ENCODE measurements at places on chromosomes 7 and 10.
A peak's percentile ranks its signal among the peaks of the same experiment; 100 is the strongest.

DNA sequence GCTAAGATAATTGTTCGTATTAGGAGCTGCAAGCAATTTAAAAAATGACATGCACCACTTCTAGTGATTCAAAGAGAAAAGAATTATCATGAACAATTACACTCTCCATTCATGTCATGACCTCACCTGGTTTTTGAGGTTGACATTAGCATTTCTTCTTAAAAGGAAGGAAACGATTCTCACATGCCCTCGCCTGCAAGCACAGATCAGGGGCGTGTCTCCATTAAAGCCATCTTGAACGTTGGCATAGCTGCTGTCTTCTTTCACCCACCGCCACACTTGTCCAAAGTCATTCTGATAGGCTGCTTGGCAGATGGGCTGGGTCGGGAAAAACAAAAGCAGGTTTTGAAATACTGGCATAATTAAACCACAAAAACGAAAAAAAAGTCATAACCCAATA is 19.9 kb downstream of the ANKRD22 start:
- no peaks in the 10 kb centered on the region for H3K36me3 ChIP-seq
- H3K27me3 ChIP-seq = no peaks in the 10 kb centered on the region
- H3K4me3 ChIP-seq = no peak overlapping the region
- H3K27ac ChIP-seq = no peak overlapping the region
- DNase-seq = no peak

- DNase-seq = no peak
- peaks cover 44% of the 10 kb centered on the region for H3K27me3 ChIP-seq
- no peaks in the 10 kb centered on the region for H3K4me1 ChIP-seq
- H3K4me3 ChIP-seq = no peak overlapping the region
- H3K27ac ChIP-seq = no peak overlapping the region
- no peaks in the 10 kb centered on the region for H3K36me3 ChIP-seq
These were observed 41.7 kb downstream of the C10orf90 start for GRCh38 chr10:126628746-126629145.

DNA sequence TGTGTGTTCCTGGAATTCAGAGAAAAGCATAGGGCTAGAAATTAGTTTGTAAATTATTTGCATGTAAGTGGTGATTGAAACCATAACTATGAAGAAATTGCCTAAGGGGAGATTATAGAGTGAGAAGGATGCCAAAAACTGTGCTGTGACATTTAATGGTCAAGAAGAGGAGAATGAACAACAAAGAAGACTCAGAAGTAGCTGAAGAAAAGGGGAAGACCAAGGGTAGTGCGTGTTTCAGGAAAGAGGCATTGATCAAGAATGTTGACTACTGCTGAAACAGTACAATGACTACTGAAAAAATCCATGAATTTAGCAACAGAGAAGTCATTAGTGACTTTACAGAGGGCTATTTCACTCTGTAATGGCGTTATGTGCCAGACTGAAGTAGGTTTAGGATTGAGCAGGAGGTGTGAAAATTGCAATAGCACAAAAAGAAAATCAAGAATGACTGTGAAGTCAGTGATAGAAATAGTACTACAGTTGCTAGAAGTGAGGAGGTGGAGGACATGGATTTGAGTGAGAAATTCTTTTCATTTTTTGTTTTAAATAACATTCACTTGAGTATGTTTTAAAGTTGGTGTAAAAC is 28.9 kb upstream of the SAMD9L start:
- peak; percentile 37 for DNase-seq
- H3K27me3 ChIP-seq = peaks cover 25% of the 10 kb centered on the region
- no peaks in the 10 kb centered on the region for H3K36me3 ChIP-seq
- no peaks in the 10 kb centered on the region for H3K4me1 ChIP-seq
- H3K4me3 ChIP-seq = no peak overlapping the region

GRCh38 chr7:100719523-100720278 is 567 bp upstream of the EPO start:
- no peak overlapping the region for H3K27ac ChIP-seq
- no peaks in the 10 kb centered on the region for H3K36me3 ChIP-seq
- H3K27me3 ChIP-seq = peaks cover 27% of the 10 kb centered on the region
- peak; percentile 68 for DNase-seq
- H3K4me3 ChIP-seq = no peak overlapping the region

- H3K4me3 ChIP-seq = no peak overlapping the region
- no peak for DNase-seq
- no peaks in the 10 kb centered on the region for H3K36me3 ChIP-seq
- H3K27ac ChIP-seq = no peak overlapping the region
These were observed 122.7 kb upstream of the TMEM72 start for GRCh38 chr10:44788147-44789129.

GRCh38 chr7:137282043-137282442 is 61.5 kb downstream of the PTN start:
- DNase-seq = no peak
- no peak overlapping the region for H3K27ac ChIP-seq
- no peak overlapping the region for H3K4me3 ChIP-seq

DNA sequence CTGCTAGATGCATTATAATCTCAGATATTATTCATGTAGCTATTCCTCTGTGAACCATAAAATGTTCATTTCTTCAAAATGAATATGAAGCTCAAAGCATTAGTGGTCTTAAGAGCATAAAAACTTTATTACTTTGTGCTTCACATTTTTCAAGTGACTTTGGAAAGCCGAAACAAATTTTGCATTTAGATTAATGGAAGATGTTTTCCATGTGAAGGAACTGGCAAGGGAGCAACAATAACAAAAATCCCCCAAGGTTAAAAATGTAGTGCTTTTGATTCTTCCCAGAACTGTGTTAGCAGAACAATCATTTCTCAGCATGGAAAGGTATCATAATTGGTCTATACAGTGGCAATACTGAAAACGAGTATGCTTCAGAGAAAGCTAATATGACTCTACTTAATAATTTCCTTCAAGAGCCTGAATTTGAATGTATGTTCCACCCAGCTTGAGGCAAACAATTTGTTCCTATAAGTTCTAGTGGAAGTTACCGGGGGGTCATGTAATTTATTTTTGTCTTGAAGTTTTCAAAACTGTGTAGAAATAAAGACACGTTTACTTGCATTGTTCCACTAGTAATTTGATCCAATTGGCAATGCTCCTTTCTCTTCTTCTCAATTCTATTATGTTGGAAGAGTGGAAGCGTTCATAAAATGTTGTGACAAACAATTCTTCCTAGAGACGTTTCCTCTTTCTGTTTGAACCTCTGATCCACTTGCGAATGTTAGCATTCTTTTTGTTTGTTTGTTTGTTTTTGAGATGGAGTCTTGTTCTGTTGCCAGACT is 665.4 kb downstream of the AUTS2 start:
- no peaks in the 10 kb centered on the region for H3K36me3 ChIP-seq
- no peak overlapping the region for H3K27ac ChIP-seq
- no peaks in the 10 kb centered on the region for H3K4me1 ChIP-seq

- H3K27ac ChIP-seq = no peak overlapping the region
- H3K4me3 ChIP-seq = no peak overlapping the region
These were observed 31.5 kb downstream of the NRF1 start for GRCh38 chr7:129642871-129643549.

DNA sequence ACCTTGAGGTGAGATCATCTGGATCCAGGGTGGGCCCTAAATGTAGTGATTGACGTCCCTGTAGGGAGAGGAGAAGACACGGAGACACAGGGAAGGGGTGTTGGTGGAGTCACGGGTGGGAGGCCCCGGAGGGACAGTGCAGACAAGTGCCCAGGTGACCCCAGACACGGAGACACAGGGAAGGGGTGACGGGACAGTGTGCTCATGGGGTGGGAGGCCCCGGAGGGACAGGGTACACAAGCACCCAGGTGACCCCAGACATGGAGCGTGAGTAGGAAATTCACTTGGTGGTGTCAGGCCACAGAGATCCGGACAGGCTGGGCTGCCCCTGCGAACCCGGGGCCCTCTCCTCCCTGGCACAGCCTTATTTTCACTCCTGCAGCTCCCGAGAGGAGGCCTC is 176.9 kb downstream of the PTPRN2 start:
- H3K27me3 ChIP-seq = no peaks in the 10 kb centered on the region
- no peaks in the 10 kb centered on the region for H3K36me3 ChIP-seq
- no peaks in the 10 kb centered on the region for H3K4me1 ChIP-seq
- DNase-seq = no peak

DNA sequence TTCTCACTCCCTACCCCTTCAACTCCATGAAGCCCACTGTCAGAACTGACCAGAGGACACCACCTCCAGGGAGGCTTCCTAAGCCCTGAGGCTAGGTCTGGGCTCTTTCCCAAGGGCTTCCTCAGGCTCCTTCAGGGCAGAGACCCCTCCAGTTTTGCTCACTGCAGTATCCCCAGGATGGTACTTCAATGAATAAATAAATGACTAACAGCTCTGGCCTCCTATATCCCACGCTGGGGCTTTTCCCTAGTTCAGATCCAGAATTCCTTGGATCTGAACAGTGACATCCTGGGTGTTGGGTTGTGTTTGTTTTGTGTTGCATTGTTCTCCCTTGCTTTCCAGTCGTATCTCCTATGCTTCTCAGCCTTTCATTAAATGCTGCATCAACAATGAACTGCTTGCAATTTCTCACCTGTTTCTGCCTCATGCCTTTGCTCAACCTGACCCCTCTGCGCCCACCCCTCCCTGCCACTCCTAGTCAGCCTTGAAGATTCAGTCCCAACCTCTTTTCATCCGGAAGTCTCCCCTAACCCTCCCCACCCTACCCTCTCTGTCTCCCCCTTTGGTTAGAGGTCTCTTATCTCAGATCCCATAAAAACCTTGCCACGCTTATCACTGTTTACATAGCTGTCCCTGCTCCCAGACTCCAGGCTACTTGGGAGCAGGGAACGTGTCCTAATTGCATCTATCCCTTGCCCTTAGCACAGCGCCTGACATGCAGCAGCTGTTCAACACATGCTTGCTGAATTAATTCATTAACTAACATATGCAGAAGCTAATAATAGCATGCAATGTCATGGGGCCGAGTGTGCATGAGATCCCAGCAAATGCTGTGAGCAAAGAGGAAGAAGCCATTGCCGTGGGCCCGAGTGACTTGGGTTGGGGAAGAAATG is 41.7 kb downstream of the PPP1R3C start:
- H3K27ac ChIP-seq = peak overlapping the region; percentile 91
- H3K4me3 ChIP-seq = no peak overlapping the region
- peak; percentile 67 for DNase-seq
- no peaks in the 10 kb centered on the region for H3K27me3 ChIP-seq
- peaks cover 58% of the 10 kb centered on the region for H3K4me1 ChIP-seq

DNA sequence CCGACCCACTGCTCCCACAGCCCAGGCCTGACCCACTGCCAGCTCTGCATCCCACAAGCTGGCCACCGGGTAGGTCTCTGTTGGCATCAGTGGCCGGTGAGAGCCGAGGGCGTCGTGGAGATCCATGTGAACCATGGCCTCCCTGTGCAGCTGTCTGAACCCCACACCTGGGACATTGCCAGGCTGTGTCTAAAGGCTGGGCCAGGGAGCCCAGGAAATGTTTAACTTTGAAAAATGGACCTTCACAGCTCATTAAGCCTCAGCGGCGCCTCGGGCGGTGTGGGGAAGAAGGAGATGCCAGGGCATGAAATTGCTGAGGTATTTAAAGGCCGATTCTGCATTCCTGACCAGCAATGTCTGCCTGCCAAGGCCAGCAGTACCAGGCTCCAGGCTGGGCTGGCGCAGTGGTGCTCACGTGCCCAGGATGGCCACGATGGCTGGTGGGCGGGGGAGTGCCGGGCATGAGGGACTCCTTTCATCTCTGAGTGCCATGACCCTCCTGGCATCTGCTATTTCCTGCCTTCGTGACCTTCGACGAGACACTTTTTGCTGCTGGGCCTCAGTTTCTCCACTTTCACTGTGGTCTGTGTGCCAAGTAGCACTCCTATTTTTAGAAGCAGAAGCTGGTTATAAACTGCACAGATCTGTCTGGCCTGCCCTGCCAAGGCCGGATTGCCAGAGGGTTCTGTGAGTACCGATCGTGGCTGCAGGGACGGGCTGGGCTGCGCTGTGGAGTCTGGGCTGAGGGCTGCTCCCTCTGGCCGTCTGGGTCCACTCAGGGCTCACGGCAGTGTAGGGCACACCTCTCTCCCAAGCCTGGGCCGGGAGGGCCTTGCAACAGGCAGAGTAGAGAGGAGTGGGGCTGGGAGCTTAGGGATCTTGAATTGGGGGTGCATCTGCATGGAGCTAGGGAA is 21.8 kb downstream of the ELFN1 start:
- no peak overlapping the region for H3K4me3 ChIP-seq
- no peak overlapping the region for H3K27ac ChIP-seq
- no peaks in the 10 kb centered on the region for H3K36me3 ChIP-seq
- no peak for DNase-seq
- H3K4me1 ChIP-seq = no peaks in the 10 kb centered on the region

DNA sequence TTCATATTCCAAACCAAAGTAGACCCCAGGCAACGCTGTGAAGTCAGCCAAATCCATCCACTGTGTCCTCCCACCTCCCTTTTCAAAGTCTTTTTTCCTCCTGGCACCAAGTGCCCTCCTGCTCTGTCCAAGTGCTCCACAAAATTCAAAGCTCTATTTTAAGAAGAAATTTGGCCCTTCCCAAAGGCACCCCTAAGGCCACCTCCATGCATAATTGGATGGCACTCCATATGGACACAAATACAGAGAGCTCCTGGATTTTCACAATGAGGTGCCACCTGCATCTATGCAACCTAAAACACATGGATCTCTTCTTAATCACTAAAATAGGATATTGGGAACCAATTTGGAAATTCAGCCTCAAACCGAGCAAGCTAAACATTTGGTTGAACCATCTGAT is 121.6 kb downstream of the RELN start:
- H3K27me3 ChIP-seq = no peaks in the 10 kb centered on the region
- H3K36me3 ChIP-seq = no peaks in the 10 kb centered on the region
- H3K4me3 ChIP-seq = no peak overlapping the region
- no peak for DNase-seq
- no peak overlapping the region for H3K27ac ChIP-seq

DNA sequence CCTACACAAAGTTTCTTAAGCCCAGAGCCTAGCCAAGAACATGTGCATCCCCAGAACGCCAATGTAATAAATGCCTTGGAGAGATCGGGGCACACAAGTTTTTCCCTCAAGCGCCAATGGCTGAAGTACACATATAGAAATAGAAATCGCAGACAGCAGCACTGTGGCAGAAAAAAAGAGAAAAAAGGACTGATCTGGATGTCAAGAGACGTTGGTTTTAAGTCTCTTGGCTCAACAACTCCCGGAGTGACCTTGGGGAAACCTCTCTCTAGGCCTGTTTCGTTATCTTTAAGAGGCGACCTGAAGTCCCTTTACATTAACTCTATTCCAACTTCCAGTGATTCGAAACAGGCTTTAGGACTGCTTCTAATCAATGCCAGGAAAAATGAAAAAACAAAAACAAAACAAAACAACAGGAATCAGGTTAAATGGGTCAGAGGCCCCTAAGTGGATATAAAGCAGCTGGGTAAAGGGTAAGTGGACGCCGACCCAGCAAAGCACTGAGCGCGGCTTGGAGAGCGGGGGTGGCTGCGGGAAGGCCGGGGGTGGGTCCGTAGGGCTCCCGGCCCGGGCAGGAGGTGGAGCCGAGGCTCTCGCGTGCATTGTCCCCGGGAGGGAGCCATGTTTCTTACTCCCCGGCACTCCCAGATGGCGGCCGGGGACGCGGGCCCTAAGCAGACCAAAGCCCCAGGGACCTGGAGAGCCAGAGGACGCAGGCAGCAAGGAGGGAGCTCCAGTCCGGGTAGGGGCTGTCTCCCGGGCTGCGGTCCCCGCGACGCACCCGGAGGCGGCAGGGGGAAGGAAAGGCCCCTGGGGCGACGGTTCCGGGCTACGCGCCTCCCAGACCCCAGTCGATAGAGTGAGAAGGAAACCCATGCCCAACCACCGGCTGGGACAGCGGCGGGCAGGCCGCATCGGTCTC is 757 bp downstream of the EIF3A start:
- peak overlapping the region; percentile 99 for H3K4me3 ChIP-seq
- H3K36me3 ChIP-seq = no peaks in the 10 kb centered on the region
- H3K27ac ChIP-seq = peak overlapping the region; percentile 99
- peak; percentile 95 for DNase-seq
- H3K27me3 ChIP-seq = no peaks in the 10 kb centered on the region
- peaks cover 8% of the 10 kb centered on the region for H3K4me1 ChIP-seq

Measured in GM23248 (cell line).